ENCODE measurements at places on chromosomes 13 and 19. TPM values are rescaled to one million over a fixed set of nuclear protein-coding genes. Genes with fewer than 3 reads are reported as not detected.

Gene ADGRL1
- total RNA-seq = 2.0 TPM

Gene CLEC11A
- 64.9 TPM for total RNA-seq

Gene PRR19
- total RNA-seq = 1.5 TPM

Gene NFILZ
- total RNA-seq = not detected

Gene UTP14C
- total RNA-seq = 11.6 TPM

Gene WBP4
- total RNA-seq = 6.8 TPM

Gene NKG7
- total RNA-seq = not detected

Gene OR7C1
- total RNA-seq = not detected

Gene LGALS4
- not detected for total RNA-seq

Gene SPART
- 81.3 TPM for total RNA-seq

Gene PDX1
- not detected for total RNA-seq

Gene KHSRP
- total RNA-seq = 130 TPM

Gene TNFSF13B
- 5.2 TPM for total RNA-seq

Gene FSTL3
- 15.9 TPM for total RNA-seq

Gene CDX2
- total RNA-seq = not detected

Gene LRFN3
- 2.5 TPM for total RNA-seq

Gene ZNF491
- 3.8 TPM for total RNA-seq

Gene CGB2
- total RNA-seq = not detected

Gene MBD3L2
- total RNA-seq = not detected

Gene LHB
- not detected for total RNA-seq

Gene FGF22
- not detected for total RNA-seq
